ENCODE measurements at places on chromosomes 7 and 10. TPM values are rescaled to one million over a fixed set of nuclear protein-coding genes. Genes with fewer than 3 reads are reported as not detected.

Gene TBXAS1
- total RNA-seq: 4.6 TPM

Gene CNPY1
- not detected for total RNA-seq

Gene PNLIPRP2
- not detected for total RNA-seq

Gene PWWP2B
- 7.7 TPM for total RNA-seq

Gene ITIH2
- total RNA-seq: not detected

Gene GPR26
- not detected for total RNA-seq

Gene TMEM229A
- total RNA-seq: 0.59 TPM

Gene ZNF716
- not detected for total RNA-seq

Gene NOLC1
- total RNA-seq: 47.8 TPM

Gene MKX
- 0.63 TPM for total RNA-seq

Gene GRID1
- total RNA-seq: 0.37 TPM

Gene FANK1
- total RNA-seq: 0.44 TPM

Gene AKR1B15
- total RNA-seq: 0.20 TPM

Gene PHKG1
- 11.7 TPM for total RNA-seq

Gene GDF10
- total RNA-seq: 1.9 TPM

Gene MACC1
- total RNA-seq: not detected

Gene NPY4R2
- total RNA-seq: 1.1 TPM

Gene UTF1
- total RNA-seq: not detected

Measured in right atrium auricular region (tissue), 2 donors.